Right forelimb (tissue), 1 donor: ENCODE measurements at places on chromosomes 2 and 18.

DNA sequence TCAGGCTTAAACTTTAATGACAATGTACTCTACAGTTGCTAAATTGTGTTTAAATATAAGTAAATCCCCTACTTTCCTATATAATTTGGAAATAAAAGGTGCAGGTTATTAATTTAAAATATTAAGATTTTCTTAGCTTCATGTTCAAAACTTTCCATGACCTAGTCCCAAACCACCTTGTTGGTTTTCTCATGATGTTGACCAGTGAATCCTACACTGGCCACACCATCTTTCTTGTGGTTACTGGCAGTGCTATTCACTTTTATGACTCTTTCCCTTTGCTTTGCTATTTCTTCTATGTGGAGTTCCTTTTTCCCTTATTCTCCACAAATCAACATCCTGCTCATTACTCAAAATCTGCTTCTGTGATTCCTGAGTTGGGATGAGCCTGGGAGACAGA lies 138.6 kb upstream of the NDUFV2 start:
- no peak for DNase-seq

GRCh38 chr18:26708806-26709716 lies 156.4 kb downstream of the AQP4 start:
- no peak for DNase-seq

GRCh38 chr18:55266981-55267380 lies 307.7 kb upstream of the CCDC68 start:
- no peak for DNase-seq

DNA sequence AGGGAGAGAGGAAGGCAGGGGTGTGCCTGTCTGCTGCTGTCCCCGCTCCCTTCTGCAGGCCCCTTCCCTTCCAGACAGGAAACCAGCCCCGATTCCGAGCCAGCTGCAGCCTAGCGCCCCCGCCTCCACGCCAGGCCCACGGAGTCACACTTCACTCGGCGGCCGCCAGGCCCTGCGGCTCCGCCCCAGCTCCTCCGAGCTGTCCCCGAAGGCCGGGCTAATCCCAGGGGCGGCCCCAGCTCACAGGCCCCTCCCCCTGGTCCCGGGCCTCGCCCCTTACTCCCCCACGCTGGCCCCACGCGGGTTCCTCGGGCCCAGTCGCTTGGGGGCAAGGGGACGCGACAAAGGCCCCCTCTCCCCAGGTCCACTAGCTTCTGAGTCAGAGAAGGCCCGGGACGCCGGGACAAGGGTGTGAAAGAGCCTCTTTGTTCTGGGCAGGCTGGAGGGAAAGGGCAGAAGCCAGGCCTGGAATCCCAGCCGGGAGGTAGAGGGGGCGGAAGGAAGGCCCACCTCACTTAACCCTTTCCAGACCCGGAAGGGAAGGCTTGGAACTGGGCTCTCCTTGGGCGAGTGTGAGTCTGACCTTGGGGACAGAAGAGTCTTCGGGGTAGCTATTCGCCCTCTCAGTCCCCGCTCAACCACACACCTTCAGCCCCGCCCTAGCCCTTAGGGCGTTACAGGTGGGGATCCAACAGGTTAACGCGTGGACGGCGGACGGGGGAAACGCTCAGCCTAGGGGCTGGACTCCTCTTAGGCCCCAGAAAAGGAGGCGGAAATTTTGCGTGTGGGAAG lies 1.2 kb downstream of the RTKN start:
- peak; percentile 96 for DNase-seq

DNA sequence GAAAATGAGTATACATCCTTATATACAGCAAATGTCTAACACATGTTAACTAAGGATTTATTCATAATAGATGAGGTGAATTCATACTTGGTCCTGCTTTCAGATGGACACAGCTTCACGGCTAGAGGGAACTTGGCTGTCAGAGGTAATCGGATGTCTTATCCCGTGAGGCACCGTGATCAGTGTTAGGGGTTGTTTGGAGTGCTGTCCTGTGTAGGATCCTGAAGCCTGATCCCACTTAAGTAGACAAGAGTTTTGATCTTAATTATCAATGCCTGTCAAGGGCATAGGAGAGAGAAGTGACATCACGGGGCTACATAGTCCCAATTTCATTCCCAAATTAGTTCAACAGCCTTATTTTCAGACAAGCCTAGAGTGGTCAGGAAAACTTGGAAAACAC lies 204.6 kb downstream of the RNF144A start:
- no peak for DNase-seq

DNA sequence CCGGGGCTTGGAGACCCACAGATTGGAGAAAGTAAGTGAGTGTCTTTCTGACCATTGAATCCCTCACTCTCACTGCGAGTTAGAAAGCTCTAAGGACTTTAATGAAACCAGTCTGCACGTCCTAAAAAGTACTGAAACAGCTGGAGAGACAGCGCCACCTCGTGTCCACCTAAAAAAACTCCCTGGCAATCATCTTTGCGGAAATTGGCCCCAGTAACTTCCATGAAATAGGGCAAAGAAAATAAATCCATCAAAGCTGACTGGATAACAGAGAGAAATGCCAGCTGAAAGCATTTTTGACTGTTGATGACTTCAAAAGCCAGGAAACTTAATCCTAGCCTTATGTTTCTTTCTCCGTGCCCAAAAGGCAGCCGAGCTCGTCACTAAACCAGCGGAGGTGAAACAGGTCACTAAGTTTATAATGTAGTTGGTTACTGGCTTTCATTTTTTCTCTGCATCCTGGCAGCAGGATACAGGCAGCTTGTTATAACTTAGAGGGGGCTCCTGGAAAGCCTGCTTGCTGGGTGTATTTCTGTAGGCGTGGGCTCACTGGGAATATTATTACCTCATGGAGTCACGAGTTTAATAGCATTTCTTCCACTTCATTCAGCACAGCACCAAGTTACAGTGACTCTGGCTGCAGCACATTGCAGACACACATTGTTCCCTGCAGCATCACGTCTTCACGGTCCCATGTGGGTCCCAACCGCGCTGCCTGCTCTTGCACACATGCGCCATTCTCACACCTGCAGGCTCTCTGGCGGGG lies 266.5 kb downstream of the HRH4 start:
- DNase-seq, result peak; percentile 89

DNA sequence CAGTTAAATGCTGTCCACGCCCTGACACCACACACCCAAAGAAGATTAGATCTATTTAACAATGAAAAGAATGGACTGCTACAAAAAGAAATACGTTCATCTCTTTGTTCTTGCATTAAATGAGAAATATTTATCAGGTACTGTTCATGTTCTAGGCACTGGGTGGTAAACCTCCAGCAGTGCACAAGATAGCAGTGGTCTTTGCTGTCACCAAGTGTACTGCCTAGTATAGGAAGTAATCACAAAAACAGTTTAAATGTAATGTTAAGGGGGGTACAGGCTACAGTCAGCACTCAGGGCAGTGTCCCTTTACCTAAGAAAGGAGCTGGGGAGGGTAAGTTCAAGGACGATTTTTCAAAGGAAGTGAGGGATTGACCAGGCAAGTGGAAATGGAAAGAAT lies 443.6 kb downstream of the PARD3B start:
- DNase-seq, result no peak

- no peak for DNase-seq
Measured at GRCh38 chr2:13106302-13106701, 389.6 kb downstream of the TRIB2 start.

- no peak for DNase-seq
Measured at GRCh38 chr2:196915507-196916189, 10.9 kb downstream of the PGAP1 start.
